ENCODE measurements at places on chromosomes 2 and 18.

DNA sequence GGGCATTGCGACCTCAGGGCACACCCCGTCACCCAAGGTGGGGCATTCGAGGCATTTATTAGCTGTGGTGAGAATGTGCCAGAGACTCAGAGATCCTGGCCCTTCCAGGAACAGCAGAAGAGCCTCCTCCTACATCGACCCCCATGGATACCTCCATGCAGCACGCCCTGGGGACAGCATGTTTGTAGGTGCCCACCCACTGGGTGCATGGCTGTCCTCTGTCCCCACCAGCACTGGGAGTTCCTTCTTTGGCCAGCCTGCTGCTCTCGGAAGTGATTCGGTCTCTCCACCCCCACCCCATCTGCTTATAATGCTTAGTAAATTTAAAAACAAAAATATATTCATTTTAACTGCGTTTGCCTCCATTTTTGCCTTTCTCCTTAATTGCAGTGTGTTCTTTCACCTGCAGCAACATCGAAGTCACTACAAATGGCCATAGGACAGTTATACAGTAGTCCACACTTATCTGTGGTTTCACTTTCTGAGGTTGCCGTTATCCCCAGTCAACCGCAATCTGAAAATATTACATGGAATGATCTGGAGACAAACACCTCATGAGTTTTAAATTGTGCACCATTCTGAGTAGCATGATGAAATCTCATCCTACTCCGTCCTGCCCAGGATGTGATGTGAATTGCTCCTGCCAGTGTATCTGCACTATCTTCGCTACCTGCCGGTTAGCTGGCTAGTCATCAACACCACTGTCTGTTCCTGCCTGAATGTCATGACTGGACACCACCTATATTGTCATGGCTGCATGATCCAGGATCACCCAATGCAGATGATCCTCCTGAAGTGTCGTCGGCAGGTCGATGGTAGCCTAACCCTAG is 29.6 kb upstream of the ZCCHC2 start:
- DNase-seq = no peak

- DNase-seq = no peak
These were observed 96.7 kb downstream of the ZNF516 start for GRCh38 chr18:76398295-76398694.

DNA sequence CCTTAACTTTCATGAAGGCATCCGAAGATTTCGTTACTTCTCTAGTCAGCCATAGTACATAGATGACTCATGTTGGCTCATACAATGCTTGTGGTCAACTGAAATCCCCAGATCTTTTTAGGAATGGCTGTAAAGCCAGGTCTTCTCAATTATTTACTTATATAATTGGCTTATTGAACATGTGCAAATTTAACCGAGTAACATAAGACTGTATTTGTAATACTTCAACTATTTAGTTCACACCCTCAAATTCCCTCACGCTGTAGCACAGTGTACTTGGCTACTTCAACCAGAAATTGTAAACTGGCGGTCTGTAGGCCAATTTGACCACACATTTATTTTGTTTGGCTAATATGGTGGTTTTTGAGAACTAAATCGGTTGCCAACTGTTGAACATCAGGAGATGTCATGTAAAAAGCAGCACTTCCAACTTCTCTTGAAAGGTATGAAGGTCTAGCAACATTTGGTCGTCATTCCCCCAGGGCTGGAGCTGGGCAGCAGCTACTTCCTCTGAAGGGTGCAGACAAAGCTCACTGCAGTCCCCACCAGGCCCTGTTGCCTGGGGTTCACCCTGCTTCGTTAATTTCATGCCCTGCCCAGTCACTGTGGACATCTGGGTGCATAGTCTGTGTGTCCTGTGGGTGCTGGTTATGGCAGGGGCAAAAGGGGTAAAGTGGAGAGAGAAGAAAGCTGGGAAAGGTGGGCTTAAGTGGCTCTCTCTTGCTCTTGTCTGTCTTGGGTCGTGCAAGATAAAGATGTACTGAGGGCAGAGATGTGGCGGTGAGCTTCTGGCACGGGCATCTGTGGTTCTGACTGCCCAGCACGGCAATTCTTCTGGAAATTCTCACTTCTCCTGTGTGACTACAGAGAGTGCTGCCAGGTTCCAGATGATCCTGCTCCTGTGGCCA is 3.2 kb upstream of the SH3RF3 start:
- DNase-seq = no peak

GRCh38 chr2:204625135-204625534 is 79.9 kb downstream of the PARD3B start:
- DNase-seq = no peak

DNA sequence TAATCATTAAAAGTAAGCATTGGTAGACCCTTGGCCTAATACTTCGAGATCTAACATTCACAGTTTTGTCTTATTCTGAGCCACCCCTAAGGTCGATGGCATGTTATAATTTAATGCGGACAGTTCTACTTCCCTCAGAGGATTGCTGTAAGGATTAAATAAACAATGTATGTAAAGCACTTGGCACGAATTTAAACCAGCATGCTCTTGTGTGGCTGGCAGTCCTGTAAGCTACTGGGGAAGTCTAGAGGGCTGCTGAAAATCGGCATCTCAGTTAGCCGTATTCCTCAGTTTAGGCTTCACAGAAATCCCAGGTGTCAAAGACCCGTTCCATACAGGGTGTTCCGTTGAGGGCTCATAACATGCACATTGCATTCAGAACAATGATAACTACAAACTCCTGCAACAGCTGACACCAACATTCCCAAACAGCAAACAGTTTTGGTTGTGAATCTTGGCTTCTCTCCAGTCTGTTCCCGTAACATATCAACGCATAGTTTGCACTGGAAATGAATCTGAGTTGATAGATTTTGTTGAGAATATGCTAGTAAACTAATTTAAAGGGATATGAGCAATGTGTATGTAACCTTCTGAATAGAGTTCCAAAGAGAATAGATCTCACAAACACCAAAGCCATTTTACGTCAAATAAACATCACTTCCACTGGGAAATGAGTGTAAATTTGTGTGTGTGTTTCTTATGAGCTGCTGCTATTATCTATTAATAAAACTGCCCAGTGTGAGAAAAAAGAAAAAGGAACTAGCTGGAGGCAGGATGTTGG is 52.2 kb upstream of the ACKR3 start:
- DNase-seq = no peak

GRCh38 chr2:191950132-191950874 is 103.4 kb upstream of the CAVIN2 start:
- DNase-seq = no peak

DNA sequence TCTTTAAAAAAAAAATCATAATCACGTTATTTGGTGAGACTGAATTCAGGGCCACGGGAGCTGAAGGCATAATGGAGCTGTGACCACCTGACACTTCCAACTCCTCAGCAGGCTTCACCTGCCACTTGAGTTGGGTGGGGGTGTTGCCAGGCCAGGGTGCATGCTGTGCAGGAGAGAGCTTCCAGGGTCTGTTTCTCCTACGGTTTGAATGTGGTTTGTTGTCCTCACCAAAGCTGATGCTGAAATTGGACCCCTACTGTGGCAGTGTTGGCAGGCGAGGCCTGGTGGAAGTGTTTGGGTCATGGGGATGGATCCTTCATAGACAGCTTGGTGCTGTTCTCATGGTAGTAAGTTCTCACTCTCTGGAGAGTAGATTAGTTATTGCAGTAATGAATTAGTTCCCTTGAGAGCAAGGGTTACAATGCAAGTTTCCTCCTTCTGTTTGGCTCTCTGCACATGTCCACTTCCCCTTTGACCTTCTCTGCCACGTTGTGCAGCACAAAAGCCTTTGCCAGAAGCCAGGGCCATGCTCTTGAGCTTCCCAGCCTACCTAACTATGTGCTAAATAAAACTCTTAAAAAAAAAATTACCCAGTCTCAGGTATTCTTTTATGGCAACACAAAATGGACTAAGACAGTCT is 38.3 kb upstream of the ANKRD44 start:
- no peak for DNase-seq

DNA sequence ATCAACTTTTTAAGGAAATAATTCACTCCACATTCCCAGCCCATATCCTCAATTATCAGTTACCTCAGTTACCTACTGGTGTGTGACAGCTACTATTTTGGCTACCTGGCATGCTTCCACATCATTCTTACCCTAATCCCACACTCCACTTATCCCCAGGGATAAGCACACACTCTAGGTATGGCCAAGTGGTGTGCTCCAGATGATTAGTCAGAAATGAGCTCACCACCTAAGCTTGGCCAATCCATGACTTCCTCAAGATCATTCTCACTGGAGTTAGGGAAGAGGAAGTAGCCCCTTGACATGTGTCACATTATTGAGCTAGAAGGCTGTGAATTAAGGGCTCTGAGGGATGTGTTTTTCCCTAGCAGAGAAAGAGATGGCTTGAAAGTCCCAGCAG is 20.9 kb upstream of the SMAD4 start:
- no peak for DNase-seq

GRCh38 chr2:551621-552020 is 125.6 kb downstream of the TMEM18 start:
- no peak for DNase-seq

GRCh38 chr2:223101340-223102039 is 49.5 kb downstream of the KCNE4 start:
- no peak for DNase-seq

DNA sequence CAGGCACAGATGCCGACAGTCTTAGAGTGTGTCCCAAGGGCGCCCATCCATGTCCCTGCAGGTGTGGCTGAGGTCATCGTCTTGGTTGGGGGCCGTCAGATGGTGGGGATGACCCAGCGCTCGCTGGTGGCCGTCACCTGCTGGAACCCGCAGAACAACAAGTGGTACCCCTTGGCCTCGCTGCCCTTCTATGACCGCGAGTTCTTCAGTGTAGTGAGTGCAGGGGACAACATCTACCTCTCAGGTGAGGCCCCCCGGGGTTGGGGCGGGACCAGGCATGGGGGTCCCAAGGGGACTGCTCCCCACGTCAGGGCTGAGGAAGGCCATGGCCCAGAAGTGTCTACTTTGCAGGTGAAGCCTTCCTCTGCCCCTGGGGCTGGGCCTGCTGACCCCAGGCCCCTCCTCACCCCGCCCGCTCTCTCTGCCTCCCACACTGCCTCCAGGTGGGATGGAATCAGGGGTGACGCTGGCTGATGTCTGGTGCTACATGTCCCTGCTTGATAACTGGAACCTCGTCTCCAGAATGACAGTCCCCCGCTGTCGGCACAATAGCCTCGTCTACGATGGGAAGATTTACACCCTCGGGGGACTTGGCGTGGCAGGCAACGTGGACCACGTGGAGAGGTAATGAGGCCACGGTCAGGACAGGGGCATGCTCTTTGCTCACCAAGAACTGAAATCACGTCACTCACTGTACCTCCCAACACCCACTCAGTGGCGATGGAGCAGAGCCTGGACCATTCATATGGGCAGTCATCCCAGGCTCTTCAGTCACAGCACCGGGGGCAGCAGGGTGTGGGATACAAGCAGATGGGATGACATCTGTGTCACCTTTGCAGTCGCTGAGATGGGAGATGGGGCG is 230.8 kb downstream of the ATAD2B start:
- no peak for DNase-seq

DNA sequence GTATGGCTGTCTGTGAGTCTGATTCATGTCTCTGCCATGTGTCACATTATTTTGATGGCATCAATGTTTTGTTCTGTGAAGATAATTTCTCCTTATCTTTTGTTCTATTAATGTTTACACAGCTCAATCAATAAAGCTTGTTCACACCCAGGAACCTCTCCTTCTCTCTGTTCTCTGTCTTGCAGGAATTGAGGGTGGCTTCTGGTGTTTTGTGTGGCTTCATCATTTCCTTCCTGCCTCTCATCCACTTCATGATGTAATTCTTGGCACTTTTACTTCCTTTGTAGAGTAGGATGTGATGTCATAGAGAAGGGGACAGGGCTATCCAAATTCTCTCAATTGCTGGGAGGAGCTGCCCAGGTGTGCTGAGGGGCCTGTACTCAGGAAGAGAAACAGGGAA is 27.2 kb downstream of the ASXL3 start:
- no peak for DNase-seq

DNA sequence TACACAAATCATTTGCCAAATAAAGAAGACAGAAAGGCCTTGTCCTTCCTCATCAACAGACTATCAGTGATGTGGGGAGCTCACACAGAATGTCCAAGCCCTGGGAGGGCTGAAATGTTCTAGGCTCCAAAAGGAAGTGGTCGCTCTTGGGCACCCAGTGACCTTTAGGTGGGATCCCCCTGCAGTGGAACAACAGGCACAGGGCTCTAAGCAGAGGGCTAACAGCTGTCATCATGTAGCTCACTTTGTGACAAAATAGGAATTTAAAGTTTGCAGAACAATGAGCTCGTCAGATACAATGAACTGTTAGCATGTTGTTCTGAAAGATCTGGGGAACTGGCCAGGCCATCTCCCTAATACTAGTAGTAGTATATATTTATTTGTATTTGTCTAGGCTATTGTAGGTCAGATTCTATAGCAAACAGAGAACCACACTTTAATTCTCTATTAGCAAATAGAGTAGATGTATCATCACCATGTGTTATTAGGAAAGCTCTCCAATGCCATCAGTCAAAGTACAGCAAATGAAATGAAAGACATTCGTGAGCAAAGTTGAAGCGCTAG is 151.5 kb upstream of the MAP3K20 start:
- DNase-seq = no peak

DNA sequence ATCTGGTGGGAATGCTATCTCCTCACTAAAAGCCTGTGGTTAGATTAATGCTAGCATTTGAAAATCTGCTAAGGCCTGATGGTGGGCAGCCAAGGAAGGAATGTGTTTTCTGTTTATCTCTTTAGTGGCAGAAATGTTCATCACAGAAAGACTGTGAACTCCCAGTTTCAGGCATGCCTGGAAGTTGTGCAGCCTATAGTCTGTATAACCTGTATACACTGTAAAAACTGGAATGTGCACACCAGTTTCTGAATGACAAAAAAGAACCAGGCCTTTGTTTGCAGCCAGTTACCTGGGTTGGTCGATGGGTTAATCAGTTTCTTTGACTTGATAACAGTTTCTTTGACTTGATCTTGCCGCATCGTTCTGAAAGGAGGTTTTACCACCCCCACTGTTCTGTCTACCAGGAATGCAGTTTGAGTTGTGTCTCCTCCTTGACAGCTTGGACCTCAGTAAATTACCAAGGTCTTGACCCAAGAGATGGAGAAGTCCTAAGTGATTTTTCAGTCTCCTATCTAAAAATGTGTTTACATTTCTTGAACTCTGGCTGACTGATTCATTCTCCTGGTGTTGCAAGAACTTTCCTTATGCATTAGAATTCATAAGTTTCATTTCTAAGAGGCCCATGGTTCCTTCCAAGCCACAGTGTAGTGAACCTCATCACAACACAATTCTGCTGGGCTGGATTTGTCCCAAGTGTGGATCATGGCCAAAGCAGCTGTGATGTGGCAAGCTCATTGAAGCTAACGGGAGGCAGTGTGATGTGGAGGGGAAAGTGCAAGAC is 62.2 kb downstream of the KIAA2012 start:
- DNase-seq = no peak

GRCh38 chr2:64609942-64610281 is 43.8 kb downstream of the SERTAD2 start:
- DNase-seq = no peak
